ENCODE measurements at places on chromosomes 5 and 9. TPM values are rescaled to one million over a fixed set of nuclear protein-coding genes. Genes with fewer than 3 reads are reported as not detected.

Gene STPG3
- not detected for total RNA-seq

Gene CNTLN
- 11.3 TPM for total RNA-seq

- DNase-seq = no peak
These were observed 3.1 kb downstream of the ANXA1 start for GRCh38 chr9:73154722-73155121.

Gene HMHB1
- total RNA-seq = not detected

GRCh38 chr5:107541400-107541799 is 129.3 kb downstream of the EFNA5 start:
- no peak for DNase-seq

- DNase-seq = no peak
These were observed 87.0 kb upstream of the GLIS3 start for GRCh38 chr9:4386819-4387218.

DNA sequence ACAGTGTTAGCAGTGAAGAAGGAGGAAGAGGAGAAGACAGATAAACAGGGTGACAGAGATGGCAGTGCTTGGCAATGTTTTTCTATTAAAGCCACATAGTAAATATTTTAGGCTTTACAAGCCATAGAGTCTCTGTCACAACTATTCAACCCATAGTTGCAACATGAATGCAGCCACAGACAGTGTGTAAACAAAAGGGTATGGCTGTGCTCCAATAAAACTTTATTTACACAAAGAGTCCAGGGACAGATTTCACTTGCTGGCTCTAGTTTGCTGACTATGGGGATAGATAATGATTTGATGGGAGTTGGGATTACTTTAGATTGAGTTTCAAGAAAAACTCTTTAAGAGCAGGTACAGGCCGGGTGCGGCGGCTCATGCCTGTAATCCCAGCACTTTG is 224.8 kb upstream of the SEMA6A start:
- DNase-seq = no peak

Gene KIAA1958
- 1.7 TPM for total RNA-seq

Gene TTC16
- total RNA-seq = not detected

GRCh38 chr5:56637321-56637920 is 177.9 kb upstream of the MAP3K1 start:
- peak; percentile 23 for DNase-seq

GRCh38 chr5:15452781-15453180 is 47.2 kb upstream of the FBXL7 start:
- DNase-seq = no peak

Gene FLT4
- under 0.01 TPM for total RNA-seq

Gene TXNDC8
- not detected for total RNA-seq

Data from fibroblast of villous mesenchyme (primary cell).